CD8-positive, alpha-beta memory T cell (primary cell): ENCODE measurements at places on chromosomes 1 and 21.

DNA sequence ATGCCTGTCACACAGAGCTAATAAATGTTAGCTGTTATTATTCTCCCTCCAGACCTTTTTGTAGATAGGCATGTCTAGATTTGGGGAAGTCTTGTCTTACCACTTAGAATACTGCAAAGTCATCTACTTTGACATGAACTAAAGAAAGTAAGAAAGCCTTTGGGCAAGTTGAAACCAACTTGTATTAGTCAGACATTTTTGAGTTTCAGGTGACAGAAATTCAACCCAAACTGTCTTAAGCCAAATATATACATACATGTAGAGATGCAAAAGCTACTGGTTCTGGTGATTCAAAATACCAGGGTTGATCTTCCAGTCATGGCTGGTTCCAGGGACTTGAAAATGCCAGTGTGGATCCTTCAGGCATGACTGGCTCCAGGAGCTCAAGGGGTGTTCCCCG is 276.8 kb upstream of the TMEM51 start:
- no peak for DNase-seq

DNA sequence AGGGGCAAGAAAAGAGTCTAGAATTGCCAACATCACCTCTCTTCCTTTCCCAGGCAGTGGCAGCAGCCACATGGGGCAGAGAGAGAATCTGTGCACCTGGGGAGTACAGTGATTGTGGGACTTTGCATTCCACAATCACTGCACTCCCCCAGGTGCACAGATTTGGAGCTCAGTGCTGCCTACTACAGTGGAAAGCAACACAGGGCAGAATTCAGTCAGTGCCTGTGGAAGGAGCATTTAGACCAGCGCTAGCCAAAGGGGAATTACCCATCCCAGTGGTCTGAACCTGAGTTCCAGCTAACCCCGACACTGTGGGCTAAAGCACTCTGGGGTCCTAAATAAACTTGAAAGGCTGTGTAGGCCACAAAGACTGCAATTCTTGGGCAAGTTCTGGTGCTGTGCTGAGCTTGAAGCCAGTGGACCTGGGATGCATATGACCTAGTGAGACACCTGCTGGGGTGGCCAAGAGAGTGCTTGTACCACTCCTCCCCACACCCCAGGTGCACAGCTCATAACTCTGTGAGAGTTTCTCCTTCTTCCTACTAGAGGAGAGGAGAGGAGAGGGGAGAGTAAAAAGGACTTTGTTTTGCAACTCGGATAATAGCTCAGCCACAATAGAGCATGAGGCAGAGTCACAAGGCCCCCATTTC is 50.3 kb downstream of the NUP210L start:
- no peak for DNase-seq

DNA sequence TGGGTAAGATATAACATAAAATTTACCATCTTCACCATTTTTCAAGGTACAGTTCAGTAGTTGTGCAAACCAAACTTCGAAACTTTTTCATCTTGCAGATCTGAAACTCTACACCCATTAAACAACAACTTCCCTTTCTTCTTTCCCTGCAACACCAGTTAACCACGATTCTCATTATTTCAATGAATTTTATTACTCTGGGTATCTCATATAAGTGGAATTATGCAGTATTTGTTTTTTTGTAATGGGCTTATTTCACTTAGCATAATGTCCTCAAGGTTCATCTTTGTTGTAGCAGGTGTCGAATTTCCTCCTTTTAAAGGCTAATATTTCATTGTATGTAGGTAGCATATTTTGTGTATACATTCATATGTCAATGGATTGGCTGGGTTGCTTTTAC is 146.1 kb downstream of the SPATA46 start:
- DNase-seq, result no peak

DNA sequence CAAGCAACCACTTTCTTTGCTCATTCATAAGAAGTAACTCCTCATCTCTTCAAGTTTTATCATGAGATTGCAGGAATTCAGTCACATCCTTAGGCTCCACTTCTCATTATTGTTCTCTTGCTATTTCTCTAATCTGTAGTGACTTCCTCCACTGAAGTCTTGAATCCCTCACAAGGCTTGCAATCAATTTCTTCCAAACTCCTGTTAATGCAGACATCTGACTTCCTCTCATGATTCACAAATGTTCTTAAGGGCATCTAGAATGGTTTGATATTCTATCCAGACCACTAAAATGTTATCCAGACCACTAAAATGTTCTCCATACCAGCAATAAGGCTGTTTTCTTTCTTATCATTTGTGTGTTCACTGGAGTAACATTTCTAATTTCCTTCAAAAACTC is 528.1 kb downstream of the DPYD start:
- no peak for DNase-seq

DNA sequence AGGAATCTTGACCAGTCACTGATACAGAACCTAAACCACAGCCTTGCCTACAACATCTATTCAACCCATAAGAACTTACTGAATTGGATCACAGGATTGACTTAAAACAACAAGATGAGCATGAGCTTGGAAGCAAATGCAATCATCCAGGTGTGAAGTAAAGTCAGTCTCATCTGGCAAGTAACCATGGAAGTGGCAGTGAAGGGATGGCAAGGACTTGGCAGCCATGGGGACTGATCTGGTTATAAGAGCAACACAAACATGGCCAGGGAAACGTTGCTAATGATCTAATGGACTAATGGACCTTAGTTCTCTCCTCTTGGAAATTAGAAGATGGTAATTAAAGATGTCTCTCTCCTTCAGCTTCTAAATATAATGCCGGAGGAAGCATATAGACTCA is 133.1 kb downstream of the VAV3 start:
- DNase-seq, result no peak

GRCh38 chr1:109140392-109140791 is 26.5 kb downstream of the ELAPOR1 start:
- no peak for DNase-seq
